ENCODE measurements at places on chromosomes 6 and 20. TPM values are rescaled to one million over a fixed set of nuclear protein-coding genes. Genes with fewer than 3 reads are reported as not detected.

DNA sequence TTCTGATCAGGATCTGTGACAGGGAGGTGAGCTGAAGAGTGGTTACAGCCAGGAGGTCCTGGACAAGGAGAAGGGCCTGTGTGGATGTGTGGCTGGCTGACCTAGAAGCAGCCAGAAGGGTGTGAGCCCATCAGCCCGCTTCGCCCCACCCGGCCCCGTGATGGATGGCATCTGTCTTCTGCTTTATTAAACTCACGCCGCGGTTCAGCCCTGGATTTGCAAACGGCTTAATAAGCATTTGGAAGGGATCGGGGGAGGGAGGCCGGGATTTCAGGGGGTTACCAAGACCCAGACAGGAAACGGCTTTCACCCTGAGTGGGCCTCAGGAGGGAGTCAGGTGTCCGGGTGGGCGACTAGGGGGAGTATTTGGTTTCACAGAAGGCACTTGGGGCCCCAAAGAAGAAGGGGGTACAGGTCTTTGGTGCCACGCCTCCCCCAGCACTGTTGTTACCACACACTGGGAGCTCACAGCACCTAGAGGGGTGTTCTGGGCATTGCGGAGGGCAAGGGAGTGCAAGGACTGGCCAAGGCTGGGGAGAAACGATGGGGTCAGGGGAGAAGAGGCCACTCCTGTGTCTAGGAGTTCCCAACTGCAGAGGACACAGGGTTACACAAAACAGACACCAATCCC lies 53.8 kb upstream of the FOXP4 start:
- DNase-seq: no peak

DNA sequence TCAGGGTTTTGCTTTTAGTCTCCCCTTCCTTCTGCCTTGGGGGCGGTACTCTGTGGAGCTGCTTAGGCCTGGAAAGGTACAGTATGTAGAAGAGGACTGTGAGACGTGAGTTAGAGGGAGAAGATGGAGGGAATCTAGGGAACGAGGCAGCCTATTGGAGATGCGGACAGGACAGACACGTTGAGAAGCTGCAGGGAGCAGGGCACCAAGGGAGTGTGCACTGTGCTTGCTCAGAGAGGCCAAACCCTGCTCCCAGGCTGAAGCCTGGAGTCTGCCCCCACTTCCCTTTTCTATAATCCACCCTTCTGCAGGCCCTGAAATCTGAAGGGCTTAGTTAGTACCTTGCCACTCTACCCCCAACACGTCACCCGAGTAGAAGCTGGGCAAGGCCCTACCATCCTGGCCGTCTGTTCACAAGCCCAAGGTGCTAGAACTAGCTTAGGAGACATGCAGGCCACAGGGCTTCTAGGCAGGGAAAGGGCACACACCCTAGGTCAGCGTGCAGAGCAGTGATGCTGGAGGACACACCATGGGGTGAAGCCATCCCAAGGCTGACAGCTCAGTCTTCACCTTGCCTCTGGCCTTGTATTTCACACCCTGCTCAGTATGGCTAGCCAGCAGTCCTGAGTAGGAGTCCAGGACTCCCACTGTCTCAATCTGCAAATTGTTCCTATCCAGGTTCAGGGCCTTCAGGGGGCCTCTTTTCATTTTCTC lies 6.9 kb downstream of the TP53INP2 start:
- DNase-seq: no peak

- DNase-seq: no peak
Measured at GRCh38 chr20:753136-753535, 15.2 kb downstream of the SLC52A3 start.

The NHSL1 gene
- 12.7 TPM for total RNA-seq

The GJA10 gene
- total RNA-seq: not detected
